ENCODE measurements at places on chromosomes 1 and 21. TPM values are rescaled to one million over a fixed set of nuclear protein-coding genes. Genes with fewer than 3 reads are reported as not detected.

The KRTAP19-3 gene
- not detected for total RNA-seq

The FMO5 gene
- 8.4 TPM for total RNA-seq

The PSMB2 gene
- total RNA-seq, result 54.1 TPM

The LMX1A gene
- total RNA-seq, result not detected

The OR6N1 gene
- not detected for total RNA-seq

All from ureter (tissue), 1 donor.